ENCODE measurements at places on chromosomes 2 and 18. TPM values are rescaled to one million over a fixed set of nuclear protein-coding genes. Genes with fewer than 3 reads are reported as not detected.

Gene ARHGEF4
- 2.6 TPM for total RNA-seq

Gene CCDC74B
- total RNA-seq, result 0.64 TPM

Gene WNT10A
- 0.44 TPM for total RNA-seq

Gene SERPINB13
- total RNA-seq, result not detected

Gene HK2
- total RNA-seq, result 162 TPM

Gene TEKT4
- total RNA-seq, result not detected

- no peak for DNase-seq
Observed at GRCh38 chr2:16767789-16768476, 102.3 kb upstream of the CYRIA start.

GRCh38 chr18:11260961-11261461, 111.6 kb upstream of the PIEZO2 start:
- no peak for DNase-seq

DNA sequence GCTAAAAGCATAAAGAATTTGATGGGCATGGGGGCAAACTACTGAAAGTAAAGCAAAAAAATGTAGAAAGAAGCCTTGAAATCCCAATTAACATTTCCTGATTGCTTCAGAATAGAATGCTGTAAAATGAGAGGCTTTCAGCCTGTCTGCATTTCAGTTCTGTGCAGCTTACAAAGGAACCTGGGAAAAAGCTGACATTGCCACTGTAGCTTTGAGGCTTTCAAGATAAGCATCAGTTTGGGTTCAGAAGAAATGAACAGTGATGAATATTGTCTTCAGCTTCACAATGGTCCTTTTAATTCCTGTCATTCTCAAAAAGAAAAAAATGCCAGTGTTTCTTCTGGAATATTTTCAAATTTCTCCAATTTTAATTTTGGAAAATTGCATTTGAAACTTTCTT, 242.7 kb downstream of the LRRTM1 start:
- DNase-seq, result no peak

DNA sequence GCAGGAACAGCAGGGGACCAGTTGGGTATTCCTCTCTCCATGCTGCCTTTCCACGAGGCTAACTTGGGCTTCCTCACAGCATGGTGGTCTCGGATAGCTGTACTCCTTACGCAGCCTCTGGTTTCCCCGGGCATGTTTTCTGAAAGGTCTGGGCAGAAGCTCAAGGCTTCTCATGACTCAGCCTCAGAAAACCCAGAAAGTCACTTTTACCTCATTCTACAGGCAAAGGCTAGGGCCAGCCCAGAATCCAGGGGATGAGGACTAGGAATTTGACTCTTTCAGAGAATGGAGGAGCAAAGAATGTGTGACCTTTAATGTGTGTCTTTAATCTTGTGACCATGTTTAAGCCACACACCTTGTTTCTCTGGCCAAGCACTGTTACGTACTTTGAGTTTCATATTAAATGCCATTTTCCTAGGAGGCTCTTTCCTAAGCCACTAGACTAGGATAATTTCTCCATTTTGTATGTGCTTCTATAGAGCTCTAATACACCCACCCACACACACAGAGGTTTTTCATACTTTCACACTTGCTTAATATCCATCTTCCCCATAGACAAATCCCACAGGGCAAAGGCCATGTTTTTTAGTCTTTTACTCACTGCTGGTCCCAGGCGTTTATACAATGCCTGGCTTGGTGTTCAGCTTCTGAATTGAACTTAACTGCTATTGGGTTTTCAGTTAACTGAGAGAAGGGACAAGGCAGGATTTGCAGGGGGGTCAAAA, 77.3 kb downstream of the LONRF2 start:
- DNase-seq, result no peak

DNA sequence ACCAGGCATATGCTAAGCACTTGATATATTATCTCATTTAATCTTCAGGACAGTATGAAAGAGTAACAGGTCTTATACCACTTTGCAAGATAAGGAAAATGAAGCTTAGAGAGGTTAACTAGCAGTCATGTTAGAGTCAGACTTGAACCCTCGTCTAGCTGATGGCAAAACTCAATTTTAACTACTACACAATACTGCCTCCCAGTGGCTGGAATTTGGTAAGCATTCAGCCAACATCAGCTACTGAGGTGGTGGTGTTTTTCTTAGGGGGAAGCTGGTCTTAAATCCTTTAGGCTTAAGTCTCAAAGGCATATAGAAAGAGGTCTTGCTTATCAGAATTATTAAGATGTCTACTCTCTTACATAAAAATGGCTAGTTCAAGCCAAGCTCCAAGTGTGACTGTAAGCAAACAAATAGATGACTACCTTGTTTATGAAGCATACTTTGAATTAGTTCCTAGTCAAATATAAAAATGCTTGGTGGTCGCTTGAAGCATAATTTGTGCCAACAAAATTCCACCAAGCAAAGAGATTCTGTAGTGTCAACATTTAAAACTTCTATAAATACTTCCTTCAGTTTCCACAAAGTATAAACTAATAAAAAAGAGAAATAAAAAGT, 325.4 kb upstream of the FIGN start:
- peak; percentile 22 for DNase-seq

DNA sequence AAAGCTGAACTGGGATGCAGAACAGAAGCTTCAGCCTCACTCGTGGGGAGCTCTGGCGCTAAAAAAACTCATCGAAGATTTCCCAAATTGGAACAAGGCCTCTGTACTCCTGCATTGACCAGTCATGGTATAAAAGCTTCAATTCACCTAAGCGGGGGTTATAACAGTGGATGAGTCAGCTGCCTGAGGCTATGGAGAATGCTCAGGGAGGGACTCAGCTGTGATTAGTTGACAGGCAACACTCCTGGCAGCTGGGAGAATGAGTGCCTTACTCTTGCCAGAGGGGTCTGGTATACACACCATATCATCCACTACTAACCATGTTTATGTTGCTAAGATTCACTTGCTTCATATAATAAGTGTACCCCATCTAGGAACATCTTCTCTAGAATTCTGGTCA, 350.6 kb upstream of the VRK2 start:
- no peak for DNase-seq

DNA sequence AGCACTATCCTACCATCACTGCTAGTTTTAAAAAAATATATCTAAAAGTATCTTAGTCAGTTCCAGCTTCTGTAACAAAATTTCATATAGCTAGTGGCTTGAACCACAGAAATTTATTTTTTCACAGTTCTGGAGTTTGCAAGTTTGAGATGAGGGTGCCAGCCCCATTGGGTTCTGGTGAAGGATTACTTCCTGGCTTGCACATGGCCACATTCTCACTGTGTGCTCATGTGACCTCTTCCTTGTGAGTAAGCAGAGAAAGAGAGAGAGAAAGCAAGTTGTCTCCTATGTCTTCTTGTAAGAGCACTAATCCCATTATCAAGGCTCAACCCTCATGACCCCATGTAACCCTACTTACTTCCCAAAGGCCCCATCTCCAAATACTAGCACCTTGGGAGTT, 158.9 kb downstream of the DOK6 start:
- no peak for DNase-seq

DNA sequence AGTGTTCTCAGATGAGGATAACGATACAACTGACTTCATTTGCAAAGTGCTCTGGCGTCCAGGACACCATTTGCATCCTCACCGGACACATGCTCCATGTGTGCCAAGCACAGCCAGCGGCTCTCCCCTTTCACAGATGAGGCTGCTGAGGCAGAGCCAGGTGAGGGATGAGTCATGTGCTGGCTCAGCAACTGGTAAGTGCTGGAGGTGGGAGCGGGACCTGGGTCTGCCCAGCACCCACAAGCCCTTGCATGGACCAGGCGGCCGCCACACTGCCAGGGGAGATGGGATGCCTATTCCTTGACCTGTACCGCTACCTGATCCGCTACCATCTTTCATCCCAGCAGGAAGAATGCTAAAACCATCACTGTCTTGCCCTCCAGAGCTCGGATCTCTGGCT, 86.2 kb upstream of the ASB18 start:
- no peak for DNase-seq

DNA sequence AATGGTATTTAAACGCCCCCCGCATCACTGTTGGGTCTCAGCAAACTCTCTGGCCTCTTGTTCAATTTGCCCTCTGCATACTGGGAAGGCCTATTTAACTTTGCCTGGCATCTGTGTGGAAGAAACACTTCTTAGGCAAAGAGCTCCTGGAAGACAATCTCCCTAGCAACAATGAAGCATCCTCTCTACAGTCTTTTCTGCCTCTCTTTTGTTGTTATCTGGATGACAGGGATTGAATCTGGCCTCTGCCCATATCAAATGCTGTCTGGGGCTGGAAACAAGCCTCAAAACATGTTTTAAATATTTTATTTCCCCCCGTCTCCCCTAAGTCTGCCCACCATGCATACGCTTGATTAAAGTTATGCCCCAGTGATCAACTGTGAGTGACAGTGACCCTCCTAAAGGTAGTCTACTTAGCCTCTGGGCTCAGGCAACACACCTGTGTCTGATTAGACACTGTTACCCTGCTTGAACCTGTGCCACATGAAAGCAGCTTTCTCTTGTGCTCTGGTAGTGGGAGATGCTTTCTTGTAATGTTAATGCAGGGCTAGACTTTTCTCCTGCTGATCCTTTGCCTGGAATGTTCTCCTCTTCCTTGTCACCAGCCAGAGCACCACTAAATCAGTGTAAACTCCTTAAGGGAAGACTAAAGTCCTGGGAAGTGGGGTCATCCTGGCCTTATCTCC, 34.9 kb downstream of the CDC42EP3 start:
- DNase-seq, result no peak

DNA sequence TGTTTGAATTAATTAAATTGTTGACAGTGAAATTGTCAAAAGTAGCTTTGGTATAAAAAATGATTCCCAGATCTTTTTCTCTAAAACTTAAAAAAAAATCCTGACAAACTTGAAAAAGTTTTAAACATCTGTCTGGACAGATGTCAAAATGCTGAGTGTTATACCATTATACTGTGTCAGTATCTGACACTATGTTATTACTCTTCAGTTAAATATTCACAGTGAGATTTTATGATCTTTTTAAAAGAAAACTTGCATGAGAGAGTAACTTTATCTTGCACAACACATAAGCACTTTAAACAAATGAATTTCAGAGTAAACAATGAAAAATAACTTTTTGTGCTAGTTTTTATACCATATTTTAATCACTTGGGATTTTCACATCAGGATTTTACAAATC, 167.4 kb downstream of the MEIS1 start:
- no peak for DNase-seq

DNA sequence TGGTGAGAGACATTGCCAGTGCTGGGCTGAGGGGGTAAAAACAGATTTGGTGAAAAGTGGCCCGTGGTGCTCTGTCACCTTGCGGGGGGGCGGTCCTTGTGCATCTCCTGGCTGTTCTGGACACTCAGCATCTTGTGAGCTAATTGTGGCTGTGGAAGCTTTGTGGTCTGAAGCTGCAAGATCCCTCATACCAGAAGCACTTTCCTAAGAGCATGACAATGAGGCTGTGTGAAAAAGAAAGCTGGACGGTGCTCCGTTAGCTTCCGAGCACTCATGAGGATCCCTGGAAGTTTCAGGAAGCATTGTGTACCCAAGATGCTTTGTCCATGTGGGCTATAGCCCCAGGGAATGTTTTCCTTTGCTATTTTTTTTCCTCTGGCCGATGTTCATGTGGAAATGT, 74.5 kb downstream of the CABLES1 start:
- DNase-seq, result no peak

DNA sequence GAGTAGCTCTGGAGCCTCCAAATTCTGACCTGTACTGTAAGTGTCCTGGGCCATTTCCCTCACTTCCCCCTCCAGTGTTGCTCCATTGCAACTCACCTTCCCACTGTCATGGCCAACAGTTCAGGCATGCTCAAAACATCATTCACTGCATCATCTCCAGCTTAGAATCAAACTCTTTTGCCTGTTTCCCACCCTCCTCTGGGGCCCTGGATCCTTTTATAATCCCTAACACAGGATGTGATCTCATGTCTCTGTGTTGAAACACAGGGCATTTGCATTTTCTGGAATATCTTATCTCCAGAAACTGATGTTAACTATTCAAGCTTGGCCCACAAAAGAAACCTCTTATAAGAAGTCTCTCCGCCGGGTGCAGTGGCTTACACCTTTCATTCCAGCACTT, 3.0 kb downstream of the DPP4 start:
- no peak for DNase-seq

- no peak for DNase-seq
Observed at GRCh38 chr2:177380181-177380580, 12.4 kb upstream of the AGPS start.

- DNase-seq, result no peak
Observed at GRCh38 chr2:196924051-196924450, 2.5 kb downstream of the PGAP1 start.

- DNase-seq, result no peak
Observed at GRCh38 chr2:156430236-156430979, 5.8 kb upstream of the GPD2 start.

- no peak for DNase-seq
Observed at GRCh38 chr18:67199993-67200617, 316.4 kb downstream of the DSEL start.

DNA sequence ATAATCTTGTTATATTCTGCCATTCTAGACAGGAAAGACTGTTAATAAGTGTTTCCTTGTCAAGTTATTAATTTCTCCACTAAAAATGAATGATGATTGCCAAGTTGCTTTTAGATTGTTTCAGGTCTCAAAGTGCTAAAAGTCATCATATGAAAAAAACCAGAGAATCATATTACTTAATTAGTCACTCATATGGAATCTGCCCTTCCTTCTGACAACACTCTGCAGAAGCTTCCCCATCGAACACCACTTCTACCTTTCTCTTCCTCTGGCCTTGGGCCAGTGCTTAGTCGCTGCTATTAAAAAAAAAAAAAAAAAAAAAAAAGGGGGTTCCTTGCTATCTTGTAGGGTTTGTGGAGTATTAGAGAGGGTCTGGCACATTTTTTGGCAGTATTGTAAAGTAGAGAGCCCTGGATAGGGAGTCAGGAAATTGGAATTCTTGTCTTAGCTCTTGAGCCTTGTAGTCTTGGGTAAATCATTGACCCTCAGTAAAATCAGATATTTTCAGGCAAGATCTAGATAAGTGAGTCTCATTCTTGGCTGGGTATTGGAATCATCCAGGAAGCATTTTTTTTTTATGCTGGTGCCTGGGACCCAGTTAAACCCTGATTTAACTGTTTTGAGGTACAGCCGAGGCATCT, 141.7 kb upstream of the CCDC68 start:
- no peak for DNase-seq

- DNase-seq, result no peak
Observed at GRCh38 chr2:142849820-142850219, 27.6 kb upstream of the KYNU start.

DNA sequence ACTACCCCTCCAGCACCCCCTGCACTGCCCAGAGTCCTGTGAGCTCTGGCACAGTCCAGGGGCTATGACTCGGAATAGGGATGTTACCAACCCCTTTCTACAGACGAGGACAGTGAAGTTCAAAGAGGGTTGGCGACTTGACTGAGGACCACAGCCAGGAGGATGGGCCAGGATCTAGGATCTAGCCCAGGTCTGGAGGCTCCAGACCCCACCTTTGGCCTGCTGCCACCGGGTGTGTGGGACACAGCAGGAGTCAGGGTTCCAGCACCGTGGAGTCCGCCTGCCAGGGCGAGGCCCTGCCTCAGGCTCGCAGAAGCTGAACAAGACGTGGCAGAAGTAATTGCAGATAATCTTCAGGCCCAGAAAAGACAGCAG, 37.9 kb upstream of the GPC1 start:
- DNase-seq, result no peak

GRCh38 chr2:223222397-223222796, 170.4 kb downstream of the KCNE4 start:
- DNase-seq, result no peak

Measured in colonic mucosa (tissue), 4 donors.